ENCODE measurements at places on chromosomes 2 and 18. TPM values are rescaled to one million over a fixed set of nuclear protein-coding genes. Genes with fewer than 3 reads are reported as not detected.

Gene GPR39
- not detected for total RNA-seq

Gene OTOF
- total RNA-seq: 7.2 TPM

Gene VSNL1
- total RNA-seq: not detected

Gene MRPS5
- total RNA-seq: 97.4 TPM

Gene YPEL5
- total RNA-seq: 16.8 TPM

Gene ABHD1
- 0.23 TPM for total RNA-seq

Gene ARL4C
- 43.2 TPM for total RNA-seq

Gene AAK1
- 86.0 TPM for total RNA-seq

Gene MTCL1
- 0.40 TPM for total RNA-seq

Gene LIMS4
- total RNA-seq: not detected
